ENCODE measurements at places on chromosomes 5 and 9.

DNA sequence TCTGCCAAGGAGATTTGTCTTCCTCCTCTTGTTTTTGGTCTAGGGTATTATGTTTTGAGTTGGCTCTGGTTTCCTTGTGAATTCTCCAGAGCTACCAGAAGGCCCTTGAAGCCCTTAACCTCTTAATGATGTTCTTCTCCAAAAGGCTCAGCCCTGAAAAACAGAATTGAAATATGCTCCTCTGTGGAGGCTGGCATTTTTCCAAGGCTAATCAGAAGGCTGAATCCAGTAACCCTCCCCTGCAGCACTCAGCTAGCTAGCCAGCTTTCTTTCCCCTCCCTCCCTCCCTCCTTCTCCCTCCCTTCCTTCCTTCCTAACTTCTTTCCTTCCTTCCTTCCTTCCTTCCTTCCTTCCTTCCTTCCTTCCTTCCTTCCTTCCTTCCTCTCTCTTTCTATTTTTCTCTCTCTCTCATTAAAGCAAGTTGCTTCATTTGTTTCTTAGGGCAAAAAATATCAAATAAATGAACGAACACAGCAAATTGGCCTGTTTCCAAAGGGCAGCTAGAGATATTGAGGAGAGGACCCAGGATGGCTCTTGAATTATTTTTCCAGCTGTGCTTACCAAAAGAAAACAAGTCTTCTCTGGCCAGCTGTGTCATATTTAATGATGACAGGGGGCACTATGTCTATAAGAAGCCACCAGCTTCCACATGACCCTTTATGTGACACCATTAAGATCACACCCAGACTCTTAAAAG lies 38.7 kb downstream of the JAKMIP2 start:
- no peak for DNase-seq

GRCh38 chr5:153402550-153402949 lies 87.9 kb upstream of the GRIA1 start:
- no peak for DNase-seq

- DNase-seq, result no peak
These were observed 11.5 kb upstream of the FAF2 start for GRCh38 chr5:176436656-176437055.

DNA sequence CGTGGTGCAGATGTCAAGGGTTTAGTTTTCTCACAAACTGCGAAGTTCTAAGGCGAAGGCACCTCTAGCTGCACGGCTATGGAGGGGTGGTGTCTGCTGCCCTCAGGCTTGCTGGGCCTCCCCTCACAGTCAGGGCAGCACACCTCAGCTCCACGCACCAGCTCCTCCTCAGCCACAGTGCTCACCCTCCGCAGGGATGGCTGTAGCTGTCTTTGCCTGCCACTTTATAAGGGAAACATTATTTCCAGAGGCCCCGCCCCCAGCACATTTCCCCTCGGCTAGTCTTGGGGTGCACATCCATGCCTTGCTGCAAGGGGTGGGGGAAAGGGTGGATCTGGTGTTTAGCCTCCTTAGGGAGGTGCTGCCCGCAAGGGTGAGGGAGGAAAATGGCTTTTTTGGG lies 154.6 kb downstream of the TRIO start:
- DNase-seq, result no peak

GRCh38 chr5:9059920-9060691 lies 485.8 kb downstream of the SEMA5A start:
- no peak for DNase-seq

DNA sequence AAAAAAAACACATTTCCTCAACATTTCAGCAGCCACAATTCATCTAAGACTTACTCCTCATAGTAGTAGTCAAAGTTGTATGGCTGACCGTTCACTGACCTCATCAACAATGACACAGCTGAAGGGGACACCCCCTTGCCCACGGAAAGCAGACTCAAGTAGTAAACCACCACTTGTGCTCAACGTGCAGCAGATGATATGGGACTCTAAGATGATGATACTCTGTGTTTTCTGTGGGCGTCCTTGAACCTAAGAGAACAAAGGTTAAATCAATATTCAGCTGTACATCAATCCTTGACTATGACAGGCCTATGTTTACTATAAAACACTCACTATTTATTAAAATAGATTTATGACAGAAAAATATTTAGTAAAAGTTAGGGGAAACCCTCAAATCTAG lies 71.6 kb downstream of the SETX start:
- no peak for DNase-seq

DNA sequence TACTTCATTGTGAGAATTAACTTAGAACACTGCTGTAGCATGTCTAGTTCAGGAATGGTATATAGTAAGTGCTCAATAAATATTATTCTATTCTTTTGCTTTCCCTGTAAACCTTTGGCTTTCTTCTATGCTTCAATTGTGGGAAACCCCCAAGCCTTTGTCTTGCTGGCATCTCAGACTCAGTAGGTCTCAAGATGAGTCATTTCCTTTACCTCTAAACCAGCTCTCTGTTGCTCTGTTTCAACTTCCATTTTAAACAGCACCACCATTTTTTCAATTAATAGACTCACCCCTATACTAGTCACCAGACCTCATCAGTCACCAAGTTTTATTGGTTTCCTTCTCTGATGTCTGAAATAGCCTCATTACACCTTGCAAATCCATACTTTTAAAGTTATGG lies 43.5 kb downstream of the DMAC1 start:
- DNase-seq, result no peak

DNA sequence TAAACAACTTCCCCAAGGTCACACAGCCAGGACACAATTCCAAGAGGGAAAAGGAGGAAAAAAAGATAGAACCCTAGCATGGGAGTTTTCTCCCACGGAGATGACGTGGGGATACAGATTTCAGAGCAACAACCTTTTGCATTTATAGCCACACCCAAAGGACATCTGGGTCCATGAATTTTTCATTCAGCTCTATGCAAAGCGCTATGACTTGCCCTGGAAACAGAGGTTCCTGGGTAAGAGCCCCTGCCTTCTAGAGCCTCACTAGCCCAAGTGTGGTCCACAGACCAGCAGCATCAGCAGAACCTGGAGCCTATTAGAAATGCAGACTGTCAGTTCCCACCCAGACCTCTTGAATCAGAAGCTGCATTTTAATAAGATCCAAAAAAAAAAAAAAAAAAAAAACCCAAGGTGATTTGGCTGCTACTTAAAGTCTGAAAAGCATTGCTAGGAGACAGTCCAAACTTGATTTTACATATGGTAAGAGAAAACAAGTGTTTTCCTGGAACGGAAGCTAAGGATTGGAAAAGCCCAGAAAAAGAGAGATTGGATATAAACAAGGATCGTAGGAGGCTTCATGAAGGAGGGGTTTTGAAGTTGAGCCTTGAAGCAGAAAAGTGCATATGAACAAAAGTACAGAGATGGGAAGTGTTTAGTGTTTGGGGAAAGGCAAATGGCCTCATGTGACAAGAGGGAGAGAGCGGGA lies 17.6 kb upstream of the ADAM19 start:
- no peak for DNase-seq

DNA sequence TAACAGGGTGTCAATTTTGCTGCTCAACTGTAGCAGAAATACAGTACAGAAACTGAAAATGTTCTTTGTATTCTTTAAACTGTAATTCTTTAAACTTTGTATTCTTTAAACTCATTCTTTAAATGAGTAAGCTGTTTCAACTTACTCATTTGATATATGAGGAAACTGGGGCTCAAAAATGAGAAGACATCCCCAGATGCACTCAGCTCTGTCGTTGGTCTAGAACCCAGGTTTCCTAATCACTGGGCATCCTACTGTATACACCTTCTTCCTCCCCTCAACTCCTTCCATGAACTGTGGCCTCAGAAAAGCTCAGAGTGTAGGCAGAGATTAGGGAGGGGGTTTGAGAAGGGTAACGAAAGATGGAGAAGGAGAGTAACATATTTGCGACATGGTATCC lies 136.5 kb upstream of the MAST4 start:
- no peak for DNase-seq

- no peak for DNase-seq
These were observed 28.7 kb downstream of the PNPLA7 start for GRCh38 chr9:137521405-137521985.

DNA sequence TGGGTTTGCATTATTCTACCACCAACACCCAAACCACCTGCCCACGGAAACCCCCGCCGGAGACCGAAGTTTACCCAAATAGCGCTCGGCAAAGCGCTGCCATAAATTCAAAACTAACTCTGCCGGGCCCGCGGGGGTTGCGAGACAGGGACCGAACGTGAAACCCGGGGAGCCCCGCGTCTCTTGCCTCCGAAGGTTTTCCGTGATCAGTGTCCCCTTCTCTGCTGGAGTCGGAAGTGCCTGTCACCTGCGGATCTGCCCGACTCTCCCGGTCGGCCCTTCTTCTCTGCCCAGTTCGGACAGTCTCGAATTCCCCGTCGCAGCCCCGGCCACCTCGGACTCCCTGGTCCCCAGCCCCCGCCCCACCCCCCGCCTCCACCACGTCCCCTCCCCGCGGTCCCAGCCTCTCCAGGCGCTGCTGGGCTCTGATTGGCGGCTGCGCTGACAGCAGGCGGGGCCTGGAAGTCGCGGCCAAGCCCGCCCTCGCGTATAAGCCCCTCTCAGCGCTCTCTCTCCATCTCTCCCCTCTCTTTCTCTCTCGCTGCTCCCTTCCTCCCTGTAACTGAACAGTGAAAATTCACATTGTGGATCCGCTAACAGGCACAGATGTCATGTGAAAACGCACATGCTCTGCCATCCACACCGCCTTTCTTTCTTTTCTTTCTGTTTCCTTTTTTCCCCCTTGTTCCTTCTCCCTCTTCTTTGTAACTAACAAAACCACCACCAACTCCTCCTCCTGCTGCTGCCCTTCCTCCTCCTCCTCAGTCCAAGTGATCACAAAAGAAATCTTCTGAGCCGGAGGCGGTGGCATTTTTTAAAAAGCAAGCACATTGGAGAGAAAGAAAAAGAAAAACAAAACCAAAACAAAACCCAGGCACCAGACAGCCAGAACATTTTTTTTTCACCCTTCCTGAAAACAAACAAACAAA lies at the start of gene RORB:
TSS of gene RORB (plus strand) at position 517 of the 929 bp plus-strand sequence. CDS start 642 bp downstream, outside the sequence.
- peak; percentile 82 for DNase-seq

GRCh38 chr9:18542837-18543405 lies 69.0 kb downstream of the ADAMTSL1 start:
- no peak for DNase-seq

- no peak for DNase-seq
These were observed 24.7 kb upstream of the LECT2 start for GRCh38 chr5:135979510-135979909.

DNA sequence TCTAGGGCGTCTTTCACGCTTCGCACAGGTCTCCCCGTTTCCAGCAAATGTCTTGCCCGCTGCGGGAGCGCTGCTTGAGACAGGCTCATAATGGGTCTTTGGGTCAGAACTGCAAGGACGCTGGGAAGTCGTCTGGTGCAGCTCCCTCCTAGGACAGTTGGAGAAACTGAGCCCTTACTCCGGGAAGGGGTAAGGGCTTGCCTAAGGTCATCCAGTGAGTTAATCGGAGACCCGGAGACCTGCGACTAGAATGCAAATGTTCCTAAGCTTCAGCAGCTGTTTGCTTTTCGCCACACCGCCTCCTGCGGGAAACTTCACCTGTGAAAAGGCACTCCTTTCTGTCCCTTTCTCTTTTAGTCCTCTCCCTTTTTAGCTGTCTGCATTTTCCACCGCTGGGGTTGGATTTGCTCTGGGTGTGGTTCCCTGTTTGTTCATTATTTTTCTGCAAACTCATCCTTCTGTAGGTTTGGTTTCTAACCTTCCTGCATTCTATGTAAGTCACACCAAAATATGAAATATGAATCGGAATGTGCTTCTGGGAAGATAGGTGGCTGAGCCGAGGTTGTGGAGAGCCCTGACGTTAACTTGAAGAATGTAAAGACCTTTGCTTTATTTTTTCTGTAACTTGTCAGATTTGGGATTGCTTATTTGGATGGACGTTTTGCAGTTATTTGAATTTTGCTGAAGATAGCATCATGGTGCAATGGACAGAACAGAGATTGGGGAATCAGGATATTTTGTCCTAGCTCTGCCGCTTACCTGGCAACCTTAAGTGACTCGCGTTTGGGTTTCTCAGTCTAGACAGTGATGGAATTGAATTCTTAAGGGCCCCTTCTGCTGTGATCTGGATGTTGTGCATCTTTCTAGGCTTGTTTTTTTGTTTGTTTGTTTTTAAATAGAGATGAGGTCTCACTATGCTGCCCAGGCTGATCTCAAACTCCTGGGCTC lies 909 bp downstream of the SLC36A1 start:
- no peak for DNase-seq

Measured in NCI-H1048 (cell line).